ENCODE measurements at places on chromosomes 1 and 21. TPM values are rescaled to one million over a fixed set of nuclear protein-coding genes. Genes with fewer than 3 reads are reported as not detected.

Gene KCNK1
- not detected for total RNA-seq

Gene LCE1E
- not detected for total RNA-seq

Gene AIRE
- total RNA-seq = under 0.01 TPM

Gene MCOLN2
- not detected for total RNA-seq

Gene CD52
- not detected for total RNA-seq

Gene FABP3
- total RNA-seq = 0.86 TPM

All from vein endothelial cell (primary cell).